ENCODE measurements at places on chromosomes 4 and X. TPM values are rescaled to one million over a fixed set of nuclear protein-coding genes. Genes with fewer than 3 reads are reported as not detected.

The JAKMIP1 gene
- not detected for total RNA-seq

The TLR6 gene
- 3.0 TPM for total RNA-seq

The COX7B2 gene
- not detected for total RNA-seq

The DCHS2 gene
- total RNA-seq, result 0.11 TPM

The TBC1D9 gene
- total RNA-seq, result 50.1 TPM

The TCEAL2 gene
- not detected for total RNA-seq

The DCAF12L2 gene
- total RNA-seq, result 0.11 TPM

The GYPE gene
- 0.25 TPM for total RNA-seq

The SLC49A3 gene
- 1.00 TPM for total RNA-seq

The GAGE12F gene
- total RNA-seq, result not detected

The TMEM165 gene
- 111 TPM for total RNA-seq

The JCHAIN gene
- total RNA-seq, result 1.2 TPM

The ODAPH gene
- not detected for total RNA-seq

The AMTN gene
- total RNA-seq, result not detected

The APEX2 gene
- 7.4 TPM for total RNA-seq

The SLC2A9 gene
- total RNA-seq, result 1.4 TPM
